ENCODE measurements at places on chromosomes 4 and X.

DNA sequence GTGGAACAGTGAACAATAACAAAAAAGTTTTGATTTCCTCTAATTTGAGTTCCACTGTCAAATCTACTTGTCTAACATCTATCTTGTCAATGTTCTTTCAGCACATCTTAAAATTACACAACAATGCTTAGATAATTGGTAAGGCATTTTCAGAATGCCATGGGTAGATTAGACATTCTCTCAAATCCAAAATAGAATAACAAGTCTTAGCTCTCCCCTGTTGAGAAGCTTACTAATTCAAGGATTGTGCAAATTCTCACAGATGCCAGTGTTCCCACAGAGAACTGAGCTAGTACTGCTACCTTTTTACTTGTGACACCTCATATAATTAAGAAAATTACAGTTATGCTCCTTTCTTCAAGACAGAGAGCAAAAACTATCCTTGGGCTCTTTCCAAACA lies 2442.0 kb downstream of the PCDH7 start:
- DNase-seq, result no peak

GRCh38 chrX:721354-721753 lies 90.8 kb downstream of the SHOX start:
- no peak for DNase-seq

DNA sequence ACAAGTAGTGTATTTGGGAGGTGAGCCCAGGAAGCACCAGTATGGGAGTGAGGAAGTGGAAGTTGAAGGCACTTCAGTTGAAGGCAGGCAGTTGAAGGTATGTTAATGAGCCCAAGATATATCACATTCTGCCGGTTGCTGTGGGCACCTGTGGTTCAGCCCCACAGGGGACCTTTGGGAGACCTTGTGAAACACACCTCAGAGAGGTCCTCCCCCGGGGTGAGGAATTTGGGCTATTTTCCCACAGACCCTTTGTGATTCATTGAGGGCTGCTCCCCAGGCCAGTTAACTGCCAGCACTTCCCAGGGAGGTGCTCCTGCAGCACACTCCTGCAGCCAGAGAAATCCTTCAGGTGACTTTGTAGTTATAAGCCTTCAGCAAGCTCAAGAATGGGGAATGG lies 45.9 kb downstream of the PTCHD1 start:
- no peak for DNase-seq

- DNase-seq, result no peak
Observed at GRCh38 chrX:43682726-43683125, 26.6 kb downstream of the MAOA start.

DNA sequence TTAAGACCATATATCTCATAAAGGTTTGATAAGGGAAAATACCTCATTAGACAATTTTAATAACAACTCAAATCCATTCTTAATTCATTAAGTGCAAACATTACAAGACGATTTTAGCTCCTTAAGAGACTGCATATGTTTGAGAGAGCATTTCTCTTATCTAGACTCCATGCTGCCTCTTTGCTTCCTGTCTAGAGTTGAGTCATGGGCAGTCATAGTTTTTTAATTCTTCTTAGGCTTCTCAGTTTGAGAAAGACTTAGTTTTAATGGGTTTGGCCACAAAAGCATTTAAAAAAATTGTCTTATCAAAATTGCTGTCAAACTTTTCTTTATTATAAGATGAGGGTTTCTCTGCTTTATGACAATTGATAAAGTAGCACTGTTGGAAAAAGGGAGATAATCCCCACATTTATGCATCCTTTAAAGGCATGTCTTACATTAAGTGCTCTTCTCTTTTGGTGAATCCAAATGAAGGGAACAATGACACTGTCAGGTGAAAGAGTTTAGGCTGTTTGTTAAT lies 713.4 kb downstream of the PCDH18 start:
- no peak for DNase-seq

DNA sequence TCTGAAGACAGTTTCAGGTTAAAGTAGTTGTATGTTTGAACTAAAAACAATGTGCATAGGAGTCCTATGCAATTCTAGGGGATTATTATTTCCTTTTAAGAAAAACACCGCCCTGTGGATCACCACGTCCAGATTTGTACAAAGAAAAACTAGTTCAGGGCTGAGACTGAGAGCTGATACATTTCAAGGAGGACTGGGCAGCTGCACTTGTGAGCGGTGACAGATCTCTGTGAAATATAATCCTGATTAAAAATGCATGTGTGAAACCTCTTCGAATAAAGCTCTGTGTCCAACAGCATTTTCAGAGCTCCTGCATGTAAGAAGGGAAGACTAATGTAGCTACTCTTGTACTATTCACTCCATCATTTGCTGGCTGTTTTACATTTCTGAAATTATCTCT lies 365.8 kb upstream of the PITX2 start:
- no peak for DNase-seq

DNA sequence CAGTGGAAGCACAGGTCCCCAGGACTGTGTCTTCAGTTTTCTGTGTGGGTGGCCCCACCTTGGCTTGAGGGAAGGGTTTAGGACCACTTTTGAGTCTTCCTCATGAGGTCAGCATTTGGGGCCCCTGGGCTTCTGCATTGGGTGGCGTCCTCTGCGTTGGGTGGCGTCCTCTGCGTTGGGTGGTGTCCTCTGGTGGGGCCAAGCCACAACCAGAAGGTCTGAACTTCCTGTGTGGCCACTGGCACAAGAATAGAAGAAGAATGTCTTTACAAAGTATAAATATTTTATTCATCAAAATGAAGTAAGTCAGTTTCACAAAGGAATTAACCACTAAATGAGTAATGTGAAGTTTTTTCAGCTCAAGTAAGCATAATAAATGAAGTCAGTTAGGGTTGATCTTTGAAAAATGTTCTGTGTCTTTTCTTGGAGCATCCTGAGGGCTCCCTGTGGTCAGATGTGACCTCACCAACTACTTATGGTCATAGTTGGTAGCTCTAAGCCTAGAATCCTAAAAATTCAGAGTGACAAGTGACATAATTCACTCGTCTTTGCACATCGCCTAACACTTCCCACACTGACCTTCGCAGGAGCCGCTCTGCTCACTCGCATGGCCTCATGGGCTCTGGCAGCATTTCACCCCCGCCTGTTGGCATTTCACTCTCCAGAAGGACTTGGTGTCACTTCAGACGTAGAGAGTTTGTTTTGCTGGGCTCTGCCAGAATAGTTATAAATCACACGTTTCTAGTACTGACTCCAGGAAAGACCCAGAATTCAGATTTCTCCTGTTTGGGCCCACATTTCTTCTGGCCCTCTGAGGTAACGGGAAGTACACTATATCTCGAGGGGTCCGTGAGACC lies 39.0 kb upstream of the HGFAC start:
- DNase-seq, result no peak

DNA sequence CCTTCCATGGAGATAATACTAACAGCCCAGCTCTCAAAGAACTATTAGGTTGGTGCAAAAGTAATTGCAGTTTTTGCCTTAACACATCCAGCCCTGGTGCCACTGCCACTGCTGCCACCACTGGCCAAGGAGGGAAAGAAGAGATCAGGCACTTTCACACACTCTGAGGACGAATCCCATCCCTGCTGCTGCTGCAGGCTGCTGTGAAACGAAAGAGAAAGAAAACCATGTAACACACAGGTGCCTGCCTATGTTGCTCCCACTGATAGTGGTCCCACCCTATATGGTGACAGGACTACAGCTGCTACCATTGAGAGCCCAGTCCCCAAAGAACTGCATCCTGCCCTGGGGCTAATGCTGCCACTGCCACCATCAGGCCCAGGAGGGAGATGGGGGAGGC lies 35.1 kb downstream of the TMLHE start:
- DNase-seq, result no peak

DNA sequence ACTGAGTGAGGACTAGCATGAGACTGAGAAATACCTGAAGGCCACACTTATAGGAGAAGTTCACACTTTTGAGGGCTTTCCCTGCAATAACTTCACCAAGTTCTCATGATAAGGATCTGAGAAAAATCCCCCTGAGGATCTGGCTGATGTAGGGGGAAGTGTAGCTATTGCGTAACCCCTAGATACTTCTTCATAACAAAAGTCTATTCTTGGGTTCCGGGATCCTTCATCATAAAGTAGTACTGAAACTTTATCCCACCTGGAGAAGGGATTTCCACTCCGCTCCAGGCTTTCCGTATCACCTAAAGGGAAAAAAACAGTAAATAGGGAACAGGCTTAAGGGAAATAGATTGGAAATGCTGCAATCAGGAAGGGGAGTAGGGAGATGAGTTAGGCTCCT lies 13.3 kb downstream of the USP27X start:
- no peak for DNase-seq

DNA sequence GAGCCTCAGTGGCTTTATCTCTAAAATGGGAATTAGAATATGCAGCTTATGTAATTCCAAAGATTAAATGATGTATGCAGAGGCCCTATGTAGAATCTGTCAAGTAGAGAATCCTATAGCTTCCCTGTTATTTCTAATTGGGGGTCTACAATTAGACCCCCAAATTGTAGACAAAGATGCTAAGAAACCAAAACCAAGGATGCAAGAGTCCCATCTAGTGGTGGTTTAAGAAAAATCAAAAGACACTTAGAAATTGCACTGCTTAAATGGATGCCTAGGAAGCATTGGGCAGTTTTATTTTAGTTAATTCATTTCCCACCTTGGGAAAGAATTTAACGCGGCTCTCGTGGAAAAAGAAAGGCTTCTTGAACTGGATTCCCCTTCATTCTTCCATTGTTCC lies 115.2 kb downstream of the GABRA2 start:
- DNase-seq, result no peak

DNA sequence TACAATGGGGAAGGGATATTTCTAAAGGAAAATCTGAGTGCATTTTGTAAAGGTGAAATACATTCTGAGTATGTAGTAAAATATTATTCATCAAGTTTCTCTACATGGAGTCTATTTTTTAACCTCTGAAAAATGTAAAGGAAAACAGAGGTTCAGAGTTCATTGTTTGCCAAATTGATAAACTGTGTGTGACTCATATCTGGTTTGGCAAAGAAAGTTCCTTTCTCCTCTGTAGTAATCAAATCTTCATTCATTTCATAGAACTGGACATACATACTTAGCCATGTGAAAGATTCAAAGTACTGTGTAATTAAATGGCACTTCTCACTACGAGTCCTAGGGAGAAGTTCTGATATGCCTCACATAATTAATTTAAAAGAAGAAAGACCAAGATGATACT lies 61.6 kb downstream of the HPGD start:
- DNase-seq, result no peak

- DNase-seq, result no peak
Observed at GRCh38 chr4:54657551-54658251, at the start of gene KIT. TSS of gene KIT (plus strand) at chr4:54657957. CDS start at chr4:54658015, 58 bp downstream.

GRCh38 chr4:83489711-83490326 lies 4.9 kb upstream of the ABRAXAS1 start:
- no peak for DNase-seq
